ENCODE measurements at places on chromosomes 3 and 15. TPM values are rescaled to one million over a fixed set of nuclear protein-coding genes. Genes with fewer than 3 reads are reported as not detected.

Gene VGLL3
- 22.2 TPM for total RNA-seq

Gene ASB7
- 17.5 TPM for total RNA-seq

- DNase-seq: no peak
- H3K36me3 ChIP-seq: no peaks in the 10 kb centered on the region
- H3K27ac ChIP-seq: no peak overlapping the region
- no peaks in the 10 kb centered on the region for H3K27me3 ChIP-seq
- no peaks in the 10 kb centered on the region for H3K4me1 ChIP-seq
Measured at GRCh38 chr3:67388738-67389137, 265.7 kb downstream of the SUCLG2 start.

GRCh38 chr3:59558906-59559720, 509.3 kb upstream of the CFAP20DC start:
- H3K36me3 ChIP-seq: no peaks in the 10 kb centered on the region
- H3K27me3 ChIP-seq: peaks cover 18% of the 10 kb centered on the region
- no peak for DNase-seq
- H3K4me3 ChIP-seq: no peak overlapping the region

DNA sequence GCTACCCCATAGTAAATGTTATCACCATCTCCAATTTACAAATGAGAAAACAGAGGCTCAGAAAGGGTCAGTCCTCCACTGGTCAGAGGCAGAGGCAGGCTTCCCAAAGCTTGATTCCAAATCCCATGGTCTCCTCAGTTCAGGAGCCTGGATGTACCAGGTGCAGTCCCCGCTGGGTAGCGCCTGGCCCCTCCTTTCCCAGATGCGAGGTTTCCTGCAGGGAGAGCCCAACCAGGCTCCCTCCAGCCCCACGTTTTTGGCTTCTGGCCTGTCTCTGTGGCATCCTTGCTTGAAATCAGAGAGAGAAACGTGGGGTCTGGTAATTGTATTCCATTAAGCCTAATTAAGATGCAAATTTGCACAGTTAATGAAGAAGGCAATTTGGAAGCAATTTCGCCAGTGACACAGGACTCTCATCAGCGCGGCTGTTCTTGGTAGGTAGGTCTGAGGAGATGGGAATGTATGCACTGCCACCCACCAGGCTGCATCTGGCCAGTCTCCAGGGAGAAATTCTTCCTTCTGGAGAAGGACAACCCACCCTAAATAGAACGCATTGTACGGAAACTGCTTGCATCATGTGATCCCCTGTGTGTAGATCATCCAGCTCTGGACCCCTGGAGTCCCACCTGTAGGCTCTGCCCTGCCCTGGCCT, 50.5 kb downstream of the HRH1 start:
- H3K4me1 ChIP-seq: no peaks in the 10 kb centered on the region
- no peaks in the 10 kb centered on the region for H3K27me3 ChIP-seq
- no peak overlapping the region for H3K4me3 ChIP-seq
- DNase-seq: no peak
- H3K27ac ChIP-seq: no peak overlapping the region
- no peaks in the 10 kb centered on the region for H3K36me3 ChIP-seq
